ENCODE measurements at places on chromosomes 7 and 10. TPM values are rescaled to one million over a fixed set of nuclear protein-coding genes. Genes with fewer than 3 reads are reported as not detected.
A peak's percentile ranks its signal among the peaks of the same experiment; 100 is the strongest.

DNA sequence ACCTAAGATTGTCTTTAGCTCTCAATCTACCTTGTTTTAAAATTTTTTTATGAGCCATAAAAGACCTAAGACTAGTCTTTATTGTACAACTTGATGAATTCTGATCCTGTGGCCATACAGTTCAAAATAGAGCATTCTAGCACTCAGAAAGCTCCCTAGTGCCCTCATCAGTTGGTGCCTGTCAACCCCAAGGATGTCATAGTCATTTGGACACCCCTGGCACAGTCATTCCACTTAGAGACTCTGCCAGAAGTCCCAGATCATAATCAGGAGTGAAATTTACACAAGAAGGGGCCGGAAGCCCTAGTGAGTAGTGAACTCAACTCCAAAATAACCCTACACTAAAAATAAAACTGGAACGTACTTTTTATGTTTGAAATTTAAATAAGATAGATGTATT, 80.0 kb upstream of the INSIG1 start:
- no peak for DNase-seq

C10orf53 gene
- total RNA-seq: not detected

- DNase-seq: no peak
Observed at GRCh38 chr10:126214021-126214420, 174.3 kb downstream of the ADAM12 start.

PNLIPRP1 gene
- total RNA-seq: not detected

PAOX gene
- total RNA-seq: 9.3 TPM

- DNase-seq: no peak
Observed at GRCh38 chr7:107661865-107662379, 1.3 kb downstream of the SLC26A4 start.

DNA sequence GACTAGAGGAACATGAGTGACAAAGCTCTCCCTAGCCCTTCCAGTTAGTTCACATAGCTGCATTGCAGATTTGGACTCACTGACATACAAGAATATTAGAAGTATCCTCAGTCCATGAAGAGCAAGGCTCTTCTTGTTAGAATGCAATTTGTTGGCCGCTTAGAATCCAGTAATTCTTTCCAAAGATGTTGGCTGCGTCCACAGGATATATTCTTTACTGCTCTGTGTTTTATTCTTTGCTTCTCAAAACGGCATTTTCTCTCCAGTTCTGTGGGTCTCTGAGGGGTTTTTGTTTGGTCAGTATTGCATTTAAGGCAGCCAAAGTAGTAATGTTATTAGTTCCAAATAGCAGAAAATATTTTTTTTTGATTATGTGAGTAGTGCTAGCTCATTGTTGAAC, 588.6 kb downstream of the DNAJB9 start:
- DNase-seq: no peak

KIFBP gene
- 15.0 TPM for total RNA-seq

VENTX gene
- not detected for total RNA-seq

GRCh38 chr7:7254319-7254718, 72.0 kb downstream of the C1GALT1 start:
- DNase-seq: no peak

DNA sequence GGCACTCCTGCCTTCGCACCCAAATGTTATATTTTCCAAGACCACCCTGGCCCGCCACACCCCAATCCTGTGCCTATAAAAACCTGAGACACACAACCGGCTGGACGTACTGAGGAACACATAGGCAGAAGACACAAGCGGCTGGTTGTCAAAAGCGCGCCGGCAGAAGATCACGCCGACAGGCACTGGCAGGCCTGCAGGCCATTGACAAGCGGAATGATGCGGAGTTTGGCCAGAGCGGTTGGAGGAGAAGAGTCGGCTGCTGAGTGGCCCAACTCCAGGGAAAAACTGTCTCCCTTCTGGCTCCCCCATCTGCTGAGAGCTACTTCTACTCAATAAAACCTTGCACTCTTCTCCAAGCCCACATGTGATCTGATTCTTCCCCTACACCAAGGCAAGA, 39.7 kb upstream of the SAMD8 start:
- DNase-seq: no peak

DNA sequence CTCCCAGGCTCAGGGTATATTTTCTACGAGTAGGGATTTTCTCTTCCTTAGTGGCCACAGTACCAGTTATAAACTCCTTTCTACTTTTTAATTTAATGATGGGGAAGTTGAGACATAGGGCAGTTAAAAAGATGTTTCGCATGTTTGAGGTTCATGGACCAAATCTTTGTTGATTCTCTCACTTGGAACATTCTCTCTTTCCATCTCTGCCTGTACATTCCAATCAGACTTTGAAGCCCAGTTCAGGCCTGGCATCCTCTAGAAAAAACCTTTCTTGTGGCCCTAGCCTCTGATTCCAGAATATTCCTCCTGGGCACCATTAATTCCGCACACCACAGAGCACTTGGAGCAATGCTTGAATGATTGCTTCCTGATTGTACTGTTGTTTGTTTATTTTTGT, 18.5 kb downstream of the SLC13A4 start:
- DNase-seq: no peak

GRCh38 chr7:46385662-46386309, 464.7 kb upstream of the IGFBP3 start:
- no peak for DNase-seq

DNA sequence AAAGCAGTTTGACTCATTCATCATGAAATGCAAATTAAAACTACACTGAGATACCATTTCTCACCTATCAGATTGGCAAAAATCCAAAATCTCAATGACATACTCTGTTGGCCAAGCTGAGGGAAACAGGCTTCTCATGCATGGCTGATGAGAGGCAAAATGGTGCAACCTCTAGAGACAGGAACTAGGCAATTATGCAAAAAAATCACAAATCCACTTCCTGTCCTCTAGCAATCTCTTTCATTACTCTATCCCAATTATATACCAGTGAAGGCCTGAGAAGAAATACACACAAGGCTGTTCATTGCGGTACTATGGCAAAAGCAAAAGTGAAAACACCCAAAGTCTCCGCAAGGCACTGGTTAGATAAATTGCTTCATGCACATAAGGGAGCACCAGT, 25.9 kb upstream of the PTPRN2 start:
- no peak for DNase-seq

- DNase-seq: no peak
Observed at GRCh38 chr10:11397980-11398580, 213.4 kb downstream of the USP6NL start.

DNA sequence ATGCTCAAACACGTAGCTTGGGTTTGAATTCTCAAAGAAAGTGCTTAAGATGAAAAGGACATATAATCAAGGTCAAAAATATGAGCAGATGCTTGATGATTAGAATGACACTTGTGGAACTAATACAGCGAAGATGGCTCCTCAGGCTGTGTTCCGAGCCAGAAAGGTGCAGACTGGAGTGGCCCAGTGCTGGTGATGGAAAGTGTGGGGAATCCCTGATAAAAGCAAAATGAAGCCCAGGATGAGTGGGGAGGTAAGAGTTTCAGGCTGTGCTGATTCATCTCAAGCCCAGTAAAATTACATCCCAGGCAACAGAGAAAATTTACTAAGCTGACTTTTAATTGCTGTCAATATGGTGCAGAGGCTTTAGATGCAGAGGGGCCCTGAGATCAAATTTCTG, 77.8 kb upstream of the IKZF1 start:
- peak; percentile 66 for DNase-seq

GRCh38 chr7:66737667-66738066, 2.9 kb upstream of the RABGEF1 start:
- DNase-seq: no peak

LRMDA gene
- total RNA-seq: not detected

GRCh38 chr7:96531331-96531730, 178.3 kb downstream of the SEM1 start:
- no peak for DNase-seq

GRCh38 chr10:131193923-131194322, 117.6 kb downstream of the TCERG1L start:
- no peak for DNase-seq

GRCh38 chr7:151727579-151728285, 149.2 kb downstream of the PRKAG2 start:
- DNase-seq: peak; percentile 61

ASL gene
- total RNA-seq: 40.5 TPM

UTF1 gene
- total RNA-seq: 0.19 TPM

CALY gene
- total RNA-seq: not detected

- no peak for DNase-seq
Observed at GRCh38 chr10:22760025-22760424, 45.6 kb upstream of the PIP4K2A start.

- no peak for DNase-seq
Observed at GRCh38 chr10:70832852-70833528, 17.2 kb downstream of the SGPL1 start.

DNA sequence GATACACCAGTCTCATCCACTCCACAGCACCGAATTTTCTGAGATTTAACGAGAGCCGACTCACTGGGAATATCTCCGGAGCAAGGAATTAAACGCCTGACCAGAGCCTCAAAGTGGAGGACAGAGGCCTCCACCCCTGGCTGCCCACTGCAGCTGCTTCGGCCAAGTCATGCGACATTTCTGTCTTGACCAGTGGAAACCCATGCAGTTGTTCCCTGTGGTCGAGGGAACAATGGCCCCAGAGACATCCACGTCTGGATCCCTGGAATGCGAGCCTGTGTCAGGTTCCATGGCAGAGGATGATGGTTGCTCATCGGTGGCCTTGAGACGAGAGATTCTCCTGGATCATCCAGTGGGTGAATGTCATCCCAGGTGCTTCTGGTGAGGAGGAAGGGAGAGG, 65.7 kb upstream of the INSIG1 start:
- no peak for DNase-seq

GRCh38 chr7:16669581-16669980, 23.6 kb downstream of the BZW2 start:
- DNase-seq: no peak

- DNase-seq: no peak
Observed at GRCh38 chr10:11245510-11245909, 227.8 kb downstream of the CELF2 start.

DNA sequence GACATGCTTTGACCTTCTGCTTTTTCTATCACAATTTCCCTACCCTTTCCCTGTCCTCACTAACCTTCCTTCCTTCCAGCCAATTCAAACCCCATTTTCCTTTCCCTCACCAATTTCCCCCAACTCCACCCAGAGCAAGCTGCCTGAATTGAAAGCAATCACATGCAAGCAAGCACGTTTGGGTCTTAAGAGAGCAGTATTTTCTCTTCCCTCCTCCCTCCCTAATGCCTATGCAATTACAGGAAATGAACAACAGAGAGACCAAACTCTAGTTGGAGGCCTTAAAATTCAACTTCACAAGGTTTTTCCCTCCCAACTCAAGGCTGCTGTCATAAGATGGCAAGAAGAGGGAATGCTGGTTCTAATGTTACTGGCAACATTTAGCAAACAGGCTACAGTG, 117.2 kb downstream of the MYOF start:
- DNase-seq: no peak

- no peak for DNase-seq
Observed at GRCh38 chr7:157525491-157525915, 188.7 kb downstream of the DNAJB6 start.

- DNase-seq: no peak
Observed at GRCh38 chr10:22086730-22087401, 83.3 kb upstream of the DNAJC1 start.

- no peak for DNase-seq
Observed at GRCh38 chr10:10438335-10439100, 579.2 kb upstream of the CELF2 start.

- DNase-seq: peak; percentile 96
Observed at GRCh38 chr10:128047351-128047750, 78.9 kb downstream of the MKI67 start.

DNA sequence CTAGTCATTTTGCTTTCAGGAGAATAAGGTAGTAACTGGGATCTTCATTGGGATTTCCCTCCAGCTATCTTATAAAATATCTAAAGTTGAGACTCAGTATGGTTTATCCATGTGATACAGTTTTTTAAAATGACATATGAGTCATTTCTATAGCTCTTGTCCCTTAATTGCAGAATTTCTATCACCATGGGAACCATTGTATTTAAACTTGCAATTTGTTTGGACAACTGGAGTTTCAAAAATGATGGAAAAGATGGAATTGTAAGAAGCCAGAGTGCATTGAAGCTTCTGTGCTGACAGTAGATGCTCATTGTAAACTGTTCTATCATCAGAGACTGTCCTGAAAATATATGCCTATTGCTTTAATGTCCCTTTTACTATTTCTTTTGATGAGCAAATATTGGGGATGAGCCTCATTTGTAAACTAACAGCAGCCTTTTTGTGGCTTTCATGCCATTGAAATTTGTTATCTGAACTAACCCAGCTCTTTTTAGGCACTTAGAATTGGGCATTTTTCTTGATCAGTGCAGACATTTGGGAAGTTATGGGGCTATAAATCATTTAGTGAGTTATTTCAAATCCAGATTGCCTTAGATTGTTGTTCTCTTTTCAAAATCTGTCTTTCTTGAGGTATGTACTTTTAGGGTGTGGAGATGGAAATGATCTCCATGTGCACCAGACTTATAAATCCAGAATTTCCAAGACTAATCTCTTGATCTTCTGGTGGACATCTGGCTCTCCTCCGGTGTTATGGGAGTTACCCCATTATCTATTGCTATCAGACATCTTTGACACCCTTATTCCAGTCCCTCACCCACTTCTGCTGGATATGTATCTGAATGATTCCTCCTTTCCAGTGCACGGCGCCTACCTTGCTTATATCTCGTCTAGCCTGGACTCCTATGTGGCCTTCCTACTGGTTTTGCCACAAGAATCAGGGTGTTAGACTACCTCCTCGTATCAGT, 159.0 kb downstream of the SND1 start:
- no peak for DNase-seq

- no peak for DNase-seq
Observed at GRCh38 chr10:22156750-22157149, 61.1 kb downstream of the EBLN1 start.

DNA sequence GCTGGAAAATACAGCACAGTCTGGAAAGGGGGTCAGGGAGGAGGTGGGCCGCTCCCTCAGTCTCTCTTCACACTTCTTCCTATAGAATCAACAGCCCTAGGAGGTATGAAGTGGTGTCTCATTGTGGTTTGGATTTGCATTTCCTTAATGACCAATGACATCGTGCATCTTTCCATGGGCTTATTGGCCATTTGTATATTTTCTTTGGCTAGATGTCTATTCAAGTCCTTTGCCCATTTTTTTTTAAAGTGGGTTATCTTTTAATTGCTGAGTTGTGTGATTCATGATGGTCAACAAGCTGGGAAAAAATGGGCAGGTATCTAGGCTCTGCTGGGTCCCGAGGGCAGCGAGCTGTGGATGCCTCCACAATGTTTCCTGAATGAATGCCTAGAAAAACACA, 29.1 kb downstream of the TMEM130 start:
- DNase-seq: no peak

EPO gene
- total RNA-seq: not detected

RBP3 gene
- not detected for total RNA-seq

ADGRA1 gene
- not detected for total RNA-seq

CYP2C19 gene
- 0.33 TPM for total RNA-seq
